ENCODE measurements at places on chromosomes 4 and X. TPM values are rescaled to one million over a fixed set of nuclear protein-coding genes. Genes with fewer than 3 reads are reported as not detected.

Gene CC2D2A
- total RNA-seq: 18.9 TPM

Gene SPOCK3
- 0.21 TPM for total RNA-seq

GRCh38 chr4:16136827-16137226, 53.0 kb upstream of the PROM1 start:
- H3K4me1 ChIP-seq: no peaks in the 10 kb centered on the region
- DNase-seq: no peak
- no peaks in the 10 kb centered on the region for H3K27me3 ChIP-seq
- no peak overlapping the region for H3K4me3 ChIP-seq
- no peaks in the 10 kb centered on the region for H3K36me3 ChIP-seq
- no peak overlapping the region for H3K27ac ChIP-seq

Gene C4orf50
- 0.32 TPM for total RNA-seq

Gene MED14
- total RNA-seq: 43.0 TPM

DNA sequence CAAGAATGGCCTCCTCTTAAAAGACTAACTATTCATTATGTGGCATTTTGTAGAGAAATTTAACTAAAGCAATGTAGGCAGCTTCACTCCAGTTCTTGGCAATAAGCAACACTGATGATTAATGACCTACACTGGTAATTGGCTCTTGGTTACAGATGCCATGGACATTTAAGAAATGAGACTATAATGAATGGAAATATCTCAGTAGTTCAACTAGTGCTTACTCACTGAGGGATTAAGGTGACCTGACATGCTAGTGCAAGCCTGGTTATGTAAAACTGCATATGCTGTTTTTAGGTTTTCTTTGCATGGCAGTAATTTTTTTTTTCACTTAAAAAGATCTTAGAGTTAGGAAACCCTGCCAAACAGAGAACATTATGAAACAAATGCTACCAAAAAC, 152.7 kb upstream of the AADAT start:
- no peak overlapping the region for H3K4me3 ChIP-seq
- H3K27me3 ChIP-seq: no peaks in the 10 kb centered on the region

Gene STS
- total RNA-seq: 0.97 TPM

Gene RADX
- total RNA-seq: 10.5 TPM

Measured in neural progenitor cell (in vitro differentiated cells).